ENCODE measurements at places on chromosomes 7 and 10.

DNA sequence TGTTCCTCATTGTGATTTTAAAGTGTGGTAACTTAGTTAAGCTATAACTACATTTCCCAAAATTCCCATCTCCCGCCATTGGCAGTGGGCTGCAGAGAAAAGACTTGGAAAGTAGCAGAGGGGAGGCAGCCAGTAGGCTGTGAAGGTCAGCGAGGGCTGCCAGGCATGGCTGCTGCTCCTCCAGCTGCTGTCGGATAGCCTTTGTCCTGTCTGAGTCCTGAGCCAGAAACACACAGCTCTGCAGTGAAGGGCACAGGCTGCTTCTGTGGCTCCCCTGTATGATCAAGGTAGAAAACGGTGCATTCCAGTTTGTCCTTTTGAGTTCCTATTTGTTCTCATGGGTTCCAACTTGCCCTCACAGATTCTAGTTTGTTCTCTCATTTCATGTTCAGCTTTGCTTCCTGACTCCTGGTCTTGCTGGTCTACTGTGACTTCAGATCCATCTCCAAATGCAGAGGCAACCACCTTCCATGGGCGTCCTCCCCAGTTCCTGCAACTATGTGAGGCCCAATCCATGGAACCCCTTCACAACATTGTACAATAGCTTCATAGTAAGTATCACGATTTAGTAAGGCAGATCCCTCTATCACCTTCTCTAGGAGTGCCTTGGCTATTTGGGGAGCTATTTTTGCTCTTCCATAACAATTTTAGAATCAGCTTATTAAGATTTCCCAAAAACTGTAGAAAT lies 31.7 kb downstream of the SYPL1 start:
- DNase-seq = no peak

GRCh38 chr10:42734536-42734935 lies 48.1 kb upstream of the BMS1 start:
- no peak for DNase-seq

GRCh38 chr10:21359202-21359601 lies 166.3 kb downstream of the SKIDA1 start:
- no peak for DNase-seq

DNA sequence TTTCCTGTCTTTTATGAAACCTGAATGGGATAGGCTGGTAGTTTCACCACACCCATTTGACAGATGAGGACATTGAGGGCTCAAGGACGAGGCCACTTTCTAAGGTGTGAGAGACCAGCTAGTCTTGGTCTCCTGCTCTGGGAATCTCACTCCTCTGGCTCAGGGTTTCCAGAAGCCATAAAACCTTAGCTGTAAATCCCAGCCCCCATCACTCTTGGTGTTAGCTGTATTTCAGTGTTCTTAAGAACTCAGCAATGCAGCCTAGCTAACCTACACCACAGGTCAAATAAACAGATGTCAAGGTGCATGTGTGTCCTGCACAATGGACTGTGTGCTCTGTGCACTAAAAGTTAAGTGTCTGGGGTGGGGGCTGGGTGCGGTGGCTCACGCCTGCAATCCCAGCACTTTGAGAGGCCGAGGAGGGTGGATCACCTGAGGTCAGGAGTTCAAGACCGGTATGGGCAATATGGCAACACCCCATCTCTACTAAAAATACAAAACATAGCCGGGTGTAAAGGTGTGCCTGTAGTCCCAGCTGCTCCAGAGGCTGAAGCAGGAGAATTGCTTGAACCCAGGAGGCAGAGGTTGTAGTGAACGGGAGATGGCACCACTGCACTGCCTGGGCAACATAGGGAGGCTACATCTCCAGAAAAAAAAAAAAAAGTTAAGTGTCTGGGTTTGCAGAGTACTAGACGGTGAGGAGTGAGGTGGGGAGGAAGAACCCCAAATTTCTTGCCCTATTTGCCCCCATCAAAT lies 567 bp upstream of the EPO start:
- DNase-seq = peak; percentile 44

DNA sequence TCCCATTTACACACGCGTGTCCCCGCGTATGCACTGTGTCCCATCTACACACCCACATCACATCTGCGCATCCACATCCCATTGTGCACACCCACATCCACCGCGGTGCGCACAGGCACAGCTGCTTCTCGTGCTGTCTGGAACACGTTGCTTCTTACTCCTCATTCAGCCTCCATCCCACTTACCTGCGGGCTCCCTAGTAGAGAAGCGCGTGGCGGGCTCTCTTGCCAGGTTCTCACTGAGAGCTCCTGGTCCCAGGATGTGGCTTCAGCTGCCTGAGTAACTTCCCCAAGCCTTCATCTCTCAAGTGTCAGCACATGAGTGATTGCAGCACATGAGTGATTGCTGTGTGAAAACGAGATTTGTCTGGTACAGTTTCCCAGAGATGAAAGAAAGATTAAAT lies 117.8 kb downstream of the TRRAP start:
- no peak for DNase-seq

GRCh38 chr7:75718390-75719031 lies 20.2 kb downstream of the HIP1 start:
- no peak for DNase-seq

DNA sequence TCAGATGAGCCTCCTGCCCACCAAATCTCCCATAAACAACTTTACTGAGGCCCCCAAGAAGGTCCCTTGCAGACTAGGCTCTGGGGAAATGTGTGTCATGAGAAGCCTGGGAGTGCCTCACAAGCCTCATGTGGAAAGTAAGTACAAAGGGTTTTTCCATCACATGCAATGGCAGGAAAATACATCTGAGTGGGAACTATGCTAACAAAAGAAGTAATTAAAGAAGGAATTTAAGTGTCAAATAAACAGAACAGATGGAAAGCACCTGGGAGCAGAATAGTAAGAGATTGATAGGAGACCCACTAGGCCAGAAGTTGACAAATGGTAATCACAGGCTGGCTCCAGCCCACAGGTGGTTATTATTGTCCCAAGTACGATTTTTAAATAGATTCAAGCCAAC lies 20.5 kb downstream of the GSAP start:
- no peak for DNase-seq

- DNase-seq = peak; percentile 79
Measured at GRCh38 chr10:89426230-89426868, 12.0 kb downstream of the IFIT5 start.

DNA sequence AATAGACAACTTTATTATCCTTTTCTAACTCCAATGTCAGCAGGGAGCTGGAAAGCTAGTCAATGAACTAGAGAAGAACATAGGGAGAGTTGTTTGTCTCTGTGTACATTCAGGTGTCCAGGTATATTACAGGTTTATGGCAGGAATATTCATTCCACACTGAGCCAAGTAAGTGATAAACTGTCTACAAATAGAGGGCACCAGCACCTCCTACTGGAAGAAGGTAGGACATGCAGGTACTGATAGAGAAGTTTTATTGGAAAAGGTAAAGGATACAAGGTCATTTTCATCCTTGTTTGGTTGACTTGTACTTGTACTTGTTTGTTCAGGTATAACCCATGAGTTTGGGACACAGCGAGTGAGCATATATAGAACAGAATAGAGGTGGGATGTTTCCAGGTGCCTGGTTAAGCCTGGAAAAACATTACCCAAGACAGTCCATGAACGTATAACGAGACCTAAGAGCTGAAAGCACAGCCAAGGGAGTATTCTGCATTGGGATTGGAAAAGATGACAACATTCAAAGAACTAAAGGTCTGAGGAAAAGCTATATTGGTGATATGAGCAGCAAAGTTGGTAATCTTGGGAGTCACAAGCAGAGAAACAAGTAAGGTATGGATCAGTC lies 61.4 kb upstream of the PPP1R3C start:
- DNase-seq = peak; percentile 59

- DNase-seq = peak; percentile 69
Measured at GRCh38 chr10:68137171-68137570, 27.9 kb downstream of the MYPN start.

- DNase-seq = no peak
Measured at GRCh38 chr10:132375116-132375794, 21.7 kb upstream of the PWWP2B start.

DNA sequence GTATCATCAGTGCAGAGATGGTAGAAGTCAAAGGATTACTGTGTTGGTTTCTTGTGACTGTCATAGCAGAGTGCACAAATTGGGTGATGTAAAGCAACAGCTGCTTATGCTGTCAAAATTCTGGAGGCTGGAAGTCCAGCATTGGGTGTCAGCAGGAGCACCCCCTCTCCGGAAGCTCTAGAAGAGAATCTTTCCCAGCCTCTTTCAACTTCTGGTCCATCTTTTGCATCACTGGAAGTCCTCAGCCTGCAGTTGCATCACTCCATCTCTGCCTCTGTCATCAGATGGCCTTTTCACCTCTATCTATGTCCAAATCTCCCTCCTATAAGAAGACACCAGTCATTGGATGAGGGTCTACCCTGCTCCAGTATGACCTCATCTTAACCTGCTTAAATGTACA lies 35.8 kb upstream of the GALNTL5 start:
- DNase-seq = no peak

DNA sequence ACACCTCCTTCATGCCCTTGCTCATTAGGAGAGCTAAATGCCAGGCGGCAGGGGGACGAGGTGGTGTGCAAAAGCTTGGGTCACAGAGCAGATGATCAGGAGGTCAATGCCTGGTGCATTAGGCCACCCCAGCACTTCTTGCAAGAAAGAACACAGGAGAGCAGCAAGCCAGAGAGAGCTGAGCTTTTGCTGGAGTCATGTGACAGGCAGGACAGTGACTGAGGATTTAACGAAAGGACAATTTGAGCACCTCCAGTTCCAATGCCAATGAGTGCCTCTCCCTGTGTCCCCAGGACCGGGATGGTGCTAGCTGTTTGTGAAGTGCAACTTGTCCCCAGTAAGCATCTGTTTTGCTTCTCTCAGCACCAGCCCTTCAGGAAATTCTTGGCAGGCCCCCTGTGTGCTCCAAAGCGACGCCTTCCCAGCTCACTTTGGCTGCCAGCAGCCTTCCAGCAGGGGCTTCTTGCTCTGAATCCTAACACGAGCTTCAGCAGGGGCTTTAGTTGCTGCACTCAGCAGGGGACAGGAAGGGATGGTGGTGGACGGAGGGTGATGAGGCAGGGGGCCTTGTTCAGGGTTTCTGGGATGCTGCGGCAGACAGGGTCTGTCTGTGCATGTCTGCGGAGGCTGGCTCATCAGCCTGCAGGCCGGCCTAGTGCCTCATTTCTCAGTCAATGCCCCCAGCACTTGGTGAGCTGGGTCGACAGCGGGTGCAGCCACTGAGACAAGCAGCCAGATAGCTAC lies 368.1 kb downstream of the RPS24 start:
- no peak for DNase-seq

DNA sequence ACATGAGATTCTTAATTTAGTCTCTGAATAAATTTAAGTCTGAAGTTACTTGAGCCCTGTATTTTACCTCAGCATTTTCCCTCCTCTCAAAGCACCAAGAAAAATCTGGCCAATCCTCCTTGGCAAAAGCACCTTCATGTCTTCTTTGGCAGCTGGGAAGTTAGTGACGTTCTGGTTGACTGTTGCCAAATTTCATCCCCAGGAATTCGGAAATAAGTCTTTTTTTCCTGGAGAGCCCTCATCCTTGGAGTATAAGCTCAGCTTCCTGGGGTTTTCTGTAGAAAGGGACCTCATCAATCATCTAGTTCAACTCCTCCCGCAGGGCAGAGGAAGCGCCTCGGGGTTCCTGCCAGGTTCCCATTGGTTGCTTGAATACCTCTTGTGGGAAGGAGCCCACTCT lies 377.6 kb downstream of the PHTF2 start:
- peak; percentile 69 for DNase-seq

- DNase-seq = no peak
Measured at GRCh38 chr7:15837306-15837950, 150.9 kb upstream of the MEOX2 start.

- DNase-seq = no peak
Measured at GRCh38 chr10:12484002-12484918, 134.9 kb downstream of the CAMK1D start.

- no peak for DNase-seq
Measured at GRCh38 chr7:100467638-100468373, 3.7 kb upstream of the SPACDR start.

- no peak for DNase-seq
Measured at GRCh38 chr10:43979551-43979950, 330.9 kb upstream of the ZNF32 start.

GRCh38 chr10:6086375-6087233 lies 2.2 kb upstream of the RBM17 start:
- DNase-seq = peak; percentile 91

DNA sequence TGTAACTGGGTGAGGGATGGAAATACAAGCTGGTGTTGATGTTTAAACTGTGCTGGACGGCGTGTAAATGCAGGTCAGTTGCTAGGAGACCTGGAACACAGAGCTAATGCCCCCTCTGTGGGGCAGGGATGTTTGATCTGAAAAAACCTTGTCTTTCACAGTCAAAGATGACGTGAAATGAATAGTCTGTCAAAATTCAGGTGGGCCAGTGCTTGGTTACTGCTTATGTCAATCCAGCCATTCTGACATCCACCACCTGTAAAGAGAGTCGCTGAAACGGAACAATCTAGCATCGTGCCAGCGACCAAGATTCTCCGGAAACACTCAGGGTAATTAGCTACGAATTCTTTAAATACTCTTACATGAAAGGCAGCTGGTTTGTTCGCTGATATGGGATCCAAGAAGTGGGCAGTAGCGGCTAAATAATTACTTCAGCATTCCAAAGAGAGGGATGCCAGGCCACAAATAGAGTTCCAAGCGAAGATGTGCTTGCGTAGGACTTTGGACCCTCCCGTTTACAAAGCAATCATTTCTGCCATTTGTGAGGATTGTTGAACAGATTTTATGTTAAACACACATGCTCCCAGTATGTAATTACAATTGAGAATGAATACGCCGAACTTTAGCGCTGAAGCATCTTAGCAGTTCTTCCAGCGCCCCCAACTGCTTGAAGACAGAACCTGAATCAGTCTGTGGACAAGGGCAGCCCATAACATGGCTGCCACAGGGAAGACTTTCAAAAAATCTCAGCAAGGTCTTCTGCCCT lies 7.3 kb upstream of the ASB4 start:
- peak; percentile 33 for DNase-seq

GRCh38 chr10:5362873-5363272 lies 1.9 kb upstream of the UCN3 start:
- DNase-seq = no peak

DNA sequence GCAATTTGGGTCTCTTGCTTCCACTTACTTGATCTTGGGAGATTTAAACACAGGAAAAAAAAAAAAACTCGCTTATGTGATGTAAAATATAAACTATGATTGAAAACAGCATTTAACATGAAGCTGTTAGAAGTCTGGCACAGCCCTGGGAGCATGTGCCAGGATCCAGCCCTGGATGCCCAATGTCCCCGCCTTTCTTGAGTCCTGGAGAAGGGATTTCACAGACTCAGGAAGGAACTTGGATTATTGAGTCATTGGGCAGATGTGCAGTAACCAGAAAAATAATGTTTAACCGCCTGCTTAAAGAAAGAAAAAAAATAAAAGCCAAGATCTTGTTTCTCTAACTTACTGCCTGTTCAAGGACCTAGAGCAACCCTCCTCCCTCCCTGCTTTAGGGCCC lies 3.7 kb upstream of the JCAD start:
- no peak for DNase-seq

GRCh38 chr7:37825038-37825437 lies 23.4 kb upstream of the NME8 start:
- no peak for DNase-seq

Measured in fibroblast of mammary gland (primary cell).